ENCODE measurements at places on chromosomes 2 and 18. TPM values are rescaled to one million over a fixed set of nuclear protein-coding genes. Genes with fewer than 3 reads are reported as not detected.

The XDH gene
- polyA plus RNA-seq = 45.1 TPM

The ALPI gene
- polyA plus RNA-seq = not detected

- no peak for DNase-seq
These were observed 131.4 kb upstream of the MAPRE2 start for GRCh38 chr18:34909637-34910364.

GRCh38 chr2:79083597-79084251, 4.1 kb downstream of the REG1B start:
- DNase-seq = no peak

DNA sequence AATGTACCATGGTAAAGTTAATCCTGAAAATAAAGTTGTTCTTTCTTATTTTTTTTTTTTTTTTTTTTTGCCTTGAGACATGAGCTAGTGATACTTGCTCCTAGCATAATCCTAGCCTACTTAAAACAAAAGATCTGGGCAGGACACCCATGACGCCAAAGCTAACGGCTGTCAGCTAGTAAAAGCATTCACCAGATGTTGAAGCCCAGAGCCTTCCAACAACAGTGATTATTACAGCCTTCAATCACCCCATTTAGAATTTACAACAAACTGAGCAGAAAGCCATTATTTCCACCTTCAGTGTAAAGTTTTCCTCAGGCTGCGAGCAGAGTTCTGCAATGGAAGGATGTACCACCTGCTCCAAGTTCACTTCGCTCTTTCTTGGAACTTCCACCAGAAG, 259.5 kb downstream of the SP3 start:
- DNase-seq = no peak
